ENCODE measurements at places on chromosomes 4 and X. TPM values are rescaled to one million over a fixed set of nuclear protein-coding genes. Genes with fewer than 3 reads are reported as not detected.

DSPP gene
- 0.16 TPM for total RNA-seq

GAGE12F gene
- not detected for total RNA-seq

UGT2B7 gene
- not detected for total RNA-seq

HOPX gene
- 79.2 TPM for total RNA-seq

ARHGAP6 gene
- 0.78 TPM for total RNA-seq

PCDH19 gene
- total RNA-seq = 25.7 TPM

FGG gene
- total RNA-seq = 3.1 TPM

NAT8L gene
- total RNA-seq = 11.4 TPM

C1QTNF7 gene
- total RNA-seq = 2.8 TPM

SLC10A6 gene
- total RNA-seq = not detected

GRCh38 chr4:114108869-114109268 is 129.4 kb upstream of the ARSJ start:
- DNase-seq = no peak

DNA sequence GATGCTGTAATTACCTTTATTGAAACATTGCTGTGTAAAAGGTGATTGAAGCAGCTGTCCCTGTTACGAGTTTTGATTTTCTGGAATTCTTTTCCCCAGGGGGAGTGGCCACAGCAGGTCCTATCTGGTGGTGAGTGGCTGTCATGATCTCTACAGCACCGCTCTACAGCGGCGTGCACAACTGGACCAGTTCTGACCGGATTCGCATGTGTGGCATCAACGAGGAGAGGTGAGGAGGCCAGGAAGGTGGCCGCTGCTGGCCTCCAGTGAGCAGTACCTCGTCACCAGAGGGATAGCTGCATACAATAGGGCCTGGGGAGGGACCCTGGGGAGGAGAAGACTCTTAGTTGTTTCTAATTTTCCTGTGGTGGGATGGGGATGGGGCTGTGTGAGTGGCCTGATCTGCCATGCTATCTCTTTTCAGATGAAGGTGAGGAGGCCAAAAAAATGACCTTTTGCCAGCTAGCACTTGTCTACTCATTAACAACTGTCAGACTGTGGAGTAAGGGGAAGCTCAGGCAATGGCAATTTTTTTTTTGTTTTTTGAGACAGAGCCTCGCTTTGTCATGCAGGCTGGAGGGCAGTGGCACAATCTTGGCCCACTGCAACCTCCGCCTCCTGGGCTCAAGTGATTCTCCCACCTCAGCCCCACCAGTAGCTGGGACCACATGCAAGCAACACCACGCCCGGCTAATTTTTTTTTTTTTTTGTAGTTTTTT is 22.8 kb downstream of the BCORL1 start:
- DNase-seq = no peak

DNA sequence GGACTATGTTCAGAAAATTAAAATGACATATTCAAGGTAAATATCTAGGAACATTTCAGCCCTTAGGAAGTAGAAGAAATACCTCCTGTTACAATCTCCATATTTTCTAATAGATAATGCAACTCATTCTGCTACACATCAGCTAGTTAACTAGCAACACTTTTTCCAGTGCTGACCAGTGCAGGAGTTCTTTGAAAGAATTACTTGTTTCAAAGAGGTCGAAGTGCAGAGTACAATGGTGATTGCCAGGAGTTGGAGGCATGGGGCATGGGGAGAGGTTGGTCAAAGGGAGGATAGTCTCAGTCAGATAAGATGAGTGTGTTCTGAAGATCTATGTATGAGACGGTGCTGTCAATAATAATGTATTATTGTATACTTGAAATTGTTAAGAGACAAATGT is 53.1 kb downstream of the MTNR1A start:
- no peak for DNase-seq

DNA sequence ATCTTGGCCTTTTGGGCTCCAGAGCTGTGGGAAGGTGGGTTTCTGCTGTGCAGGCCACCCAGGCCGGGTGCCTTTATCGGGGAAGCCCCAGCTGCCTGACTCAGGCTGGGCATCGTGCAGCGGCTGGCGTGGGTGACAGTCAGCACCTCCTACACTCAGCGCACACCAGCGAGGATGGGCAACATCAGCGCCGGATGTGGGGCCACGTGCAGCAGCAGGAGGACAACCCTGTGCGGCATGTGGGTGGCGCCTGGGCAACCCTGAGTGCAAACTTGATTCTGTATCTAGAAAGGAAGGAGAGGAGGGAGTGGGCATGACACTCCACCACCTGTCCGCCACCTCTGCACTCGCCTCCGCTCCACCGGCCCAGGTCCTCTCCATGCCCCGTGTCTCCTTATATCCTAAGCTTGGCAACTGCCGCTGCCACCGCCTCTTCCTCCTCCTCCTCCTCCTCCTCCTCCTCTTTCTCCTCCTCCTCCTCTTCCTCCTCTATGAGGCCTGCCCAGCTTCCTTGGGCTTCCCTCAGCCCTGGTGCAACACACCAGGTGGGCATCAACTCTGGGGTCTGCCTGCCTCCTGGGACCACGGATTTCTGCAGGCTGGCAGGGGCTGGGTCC is 107.4 kb upstream of the AFAP1 start:
- peak; percentile 65 for DNase-seq

DNA sequence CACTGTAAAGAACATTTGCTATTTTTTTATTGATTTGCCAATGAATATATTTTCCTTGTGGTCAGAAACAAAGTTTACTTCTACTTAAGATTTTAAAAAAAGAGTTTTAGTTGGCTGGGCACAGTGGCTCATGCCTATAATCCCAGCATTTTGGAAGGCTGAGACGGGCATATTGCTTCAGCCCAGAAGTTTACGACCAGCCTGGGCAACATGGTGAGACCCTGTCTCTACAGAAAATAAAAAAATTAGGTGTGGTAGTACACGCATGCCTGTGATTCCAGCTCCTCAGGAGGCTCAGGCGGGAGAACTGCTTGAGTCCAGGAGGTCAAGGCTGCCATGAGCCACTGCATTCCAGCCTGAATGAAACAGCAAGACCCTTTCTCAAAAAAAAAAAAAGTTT is 36.8 kb downstream of the LRP2BP start:
- DNase-seq = no peak

DNA sequence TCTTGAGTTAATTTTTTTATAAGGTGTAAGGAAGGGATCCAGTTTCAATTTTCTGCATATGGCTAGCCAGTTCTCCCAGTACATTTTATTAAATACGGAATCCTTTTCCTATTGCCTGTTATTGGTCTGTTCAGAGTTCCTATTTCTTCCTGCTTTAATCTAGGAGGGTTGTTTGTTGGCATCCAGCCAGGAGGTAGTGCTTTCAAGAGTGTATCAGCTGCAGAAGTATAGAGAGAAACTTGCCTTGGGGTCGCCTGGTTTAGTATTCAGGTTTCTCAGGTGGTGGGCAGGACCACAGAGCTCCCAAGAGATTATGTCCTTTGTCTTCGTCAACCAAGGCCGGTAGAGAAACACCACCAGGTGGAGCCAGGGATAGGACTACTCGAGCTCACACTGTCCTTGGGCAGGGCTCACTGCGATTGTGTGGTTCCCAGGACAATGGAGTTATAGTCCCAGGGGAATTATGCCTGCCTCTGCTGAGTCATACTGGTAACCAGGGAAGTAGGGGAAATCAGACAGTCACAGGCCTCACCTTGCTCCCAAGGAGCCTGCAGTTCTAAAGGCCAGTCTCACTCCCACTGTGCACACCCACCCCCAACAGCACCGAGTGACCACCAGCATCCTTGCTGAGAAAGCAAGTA is 168.1 kb downstream of the VSIG4 start:
- no peak for DNase-seq

- DNase-seq = no peak
Observed at GRCh38 chr4:104642521-104642920, 147.8 kb upstream of the CXXC4 start.

GRCh38 chr4:73869130-73870055 is at the start of gene CXCL1:
TSS of gene CXCL1 (plus strand) at chr4:73869393. CDS start at chr4:73869471, 78 bp downstream.
- DNase-seq = no peak

- DNase-seq = no peak
Observed at GRCh38 chrX:68438575-68438974, 5.3 kb upstream of the OPHN1 start.

- DNase-seq = no peak
Observed at GRCh38 chr4:124092541-124092984, 620.0 kb downstream of the ANKRD50 start.
